Activated T-cell treated with anti-CD3 and anti-CD28 coated beads, Interleukin-2, amount 50 U/mL, for 24 hours (primary cell): ENCODE measurements at places on chromosomes 1 and 21.

GRCh38 chr1:159942632-159943277, 2.7 kb downstream of the IGSF9 start:
- no peak for DNase-seq

DNA sequence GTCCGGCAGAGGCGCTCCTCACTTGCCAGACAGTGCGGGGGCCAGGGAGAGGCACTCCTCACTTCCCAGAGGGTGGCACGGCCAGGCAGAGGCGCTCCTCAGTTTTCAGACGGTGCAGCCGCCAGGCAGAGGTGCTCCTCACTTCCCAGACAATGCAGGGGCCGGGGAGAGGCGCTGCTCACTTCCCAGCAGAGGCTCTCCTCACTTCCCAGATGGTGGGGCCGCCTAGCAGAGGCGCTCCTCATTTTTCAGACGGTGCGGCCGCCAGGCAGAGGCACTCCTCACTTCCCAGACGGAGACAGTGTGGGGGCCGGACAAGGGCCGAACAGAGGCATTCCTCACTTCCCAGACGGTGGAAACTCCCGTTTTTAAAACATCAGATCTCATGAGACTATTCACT, 238.4 kb upstream of the CACYBP start:
- no peak for DNase-seq

GRCh38 chr1:186762653-186763052, 66.1 kb upstream of the PLA2G4A start:
- DNase-seq = no peak

DNA sequence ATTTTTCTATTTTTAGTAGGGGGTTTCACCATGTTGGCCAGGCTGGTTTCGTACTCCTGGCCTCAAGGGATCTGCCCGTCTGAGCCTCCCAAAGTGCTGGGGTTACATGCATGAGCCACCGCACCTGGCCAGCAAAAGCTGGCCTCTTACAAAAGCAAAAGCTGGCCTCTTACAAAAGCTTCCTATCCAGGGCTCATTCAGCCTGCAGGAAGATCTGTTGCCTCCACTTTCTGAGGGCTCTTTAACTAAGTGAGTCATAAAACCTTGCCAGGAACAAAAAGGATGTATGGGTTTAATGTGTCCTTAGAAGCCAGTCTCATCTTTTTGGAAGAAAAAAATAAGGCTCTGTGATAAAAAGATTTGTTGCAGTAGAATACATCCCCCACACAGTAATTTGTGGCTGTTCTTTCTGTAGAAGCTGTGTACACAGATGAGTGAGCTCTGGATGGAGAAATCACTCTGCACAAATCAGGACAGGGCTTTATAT, 15.0 kb downstream of the HTR1D start:
- no peak for DNase-seq
